ENCODE measurements at places on chromosomes 2 and 18.
A peak's percentile ranks its signal among the peaks of the same experiment; 100 is the strongest.

- DNase-seq = no peak
These were observed 24.7 kb downstream of the TLK1 start for GRCh38 chr2:171136024-171136423.

DNA sequence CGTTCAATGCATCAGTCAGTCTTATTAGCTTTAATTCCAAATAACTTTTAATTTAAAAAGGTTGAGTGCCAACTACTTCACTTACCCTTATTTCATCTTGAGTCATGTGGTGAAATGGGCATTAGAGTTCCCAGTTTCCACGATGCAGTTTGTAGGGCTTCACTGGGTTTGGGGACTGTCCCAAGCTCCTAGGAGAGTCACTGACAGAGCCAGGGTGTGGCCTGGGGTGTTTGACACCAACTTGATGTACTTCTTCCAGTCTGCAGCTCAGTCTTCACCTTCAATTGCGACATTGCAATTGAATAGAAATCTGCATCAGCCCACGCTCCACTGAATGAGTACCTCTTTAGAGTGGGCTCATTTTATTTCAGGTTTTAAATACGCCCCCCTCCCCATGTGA lies 165.3 kb downstream of the ARL4C start:
- no peak for DNase-seq

DNA sequence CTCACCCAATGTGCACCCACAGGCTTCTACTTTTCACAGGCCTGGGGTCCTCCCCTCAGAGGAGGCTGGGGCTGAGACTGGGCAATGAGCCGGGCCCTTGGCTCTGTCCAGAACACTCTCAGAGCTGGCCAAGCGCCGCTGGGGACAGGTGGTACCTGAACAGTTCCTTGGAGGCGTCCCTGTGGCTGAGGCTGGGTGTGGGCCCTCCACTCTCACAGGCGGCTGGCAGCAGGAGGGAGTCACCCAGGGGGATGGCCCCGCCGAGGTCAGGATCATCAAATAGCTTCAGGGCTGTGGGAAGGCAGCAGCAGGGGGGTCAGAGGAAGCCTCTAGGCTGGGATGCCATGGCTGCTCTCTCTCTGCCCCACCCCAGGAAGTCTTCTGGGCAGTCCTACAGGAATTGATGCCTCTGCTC lies 27.1 kb downstream of the HS1BP3 start:
- no peak for DNase-seq

DNA sequence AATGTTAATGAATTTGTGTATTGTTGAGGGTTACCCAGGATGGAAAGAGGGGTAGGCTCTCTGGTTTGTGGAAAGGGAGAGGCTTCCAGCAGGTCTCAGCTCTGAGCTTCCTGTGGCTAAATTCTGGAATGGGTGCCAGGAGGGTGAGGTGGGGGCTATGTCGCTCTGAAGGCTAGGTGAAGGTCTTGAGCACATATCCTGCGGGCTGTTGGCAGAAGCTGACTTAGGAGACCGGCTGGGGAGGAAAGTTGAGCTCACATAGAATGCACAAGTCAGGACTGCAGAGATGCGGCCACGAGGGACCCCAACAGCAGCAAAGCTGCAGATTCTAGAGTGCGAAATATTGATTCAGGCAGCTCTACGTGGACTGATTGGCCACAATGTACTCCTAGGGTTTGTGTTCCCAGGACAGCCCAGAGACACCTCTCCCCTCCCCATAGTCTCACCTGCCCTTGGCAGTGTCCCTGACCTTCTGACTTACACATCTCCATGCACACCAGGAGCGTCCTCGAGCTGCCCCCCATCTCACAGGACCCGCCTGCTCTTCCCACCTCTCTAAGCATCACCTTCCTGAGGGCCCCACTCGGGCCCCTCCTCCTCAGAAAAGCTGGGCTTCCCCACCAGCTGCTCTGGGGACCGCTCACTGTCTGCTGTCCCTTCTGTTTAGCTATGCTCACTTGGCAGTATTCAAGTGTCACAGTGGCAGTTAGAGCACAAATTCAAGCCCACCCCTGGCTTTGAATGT lies 72.6 kb downstream of the ALK start:
- DNase-seq = no peak

DNA sequence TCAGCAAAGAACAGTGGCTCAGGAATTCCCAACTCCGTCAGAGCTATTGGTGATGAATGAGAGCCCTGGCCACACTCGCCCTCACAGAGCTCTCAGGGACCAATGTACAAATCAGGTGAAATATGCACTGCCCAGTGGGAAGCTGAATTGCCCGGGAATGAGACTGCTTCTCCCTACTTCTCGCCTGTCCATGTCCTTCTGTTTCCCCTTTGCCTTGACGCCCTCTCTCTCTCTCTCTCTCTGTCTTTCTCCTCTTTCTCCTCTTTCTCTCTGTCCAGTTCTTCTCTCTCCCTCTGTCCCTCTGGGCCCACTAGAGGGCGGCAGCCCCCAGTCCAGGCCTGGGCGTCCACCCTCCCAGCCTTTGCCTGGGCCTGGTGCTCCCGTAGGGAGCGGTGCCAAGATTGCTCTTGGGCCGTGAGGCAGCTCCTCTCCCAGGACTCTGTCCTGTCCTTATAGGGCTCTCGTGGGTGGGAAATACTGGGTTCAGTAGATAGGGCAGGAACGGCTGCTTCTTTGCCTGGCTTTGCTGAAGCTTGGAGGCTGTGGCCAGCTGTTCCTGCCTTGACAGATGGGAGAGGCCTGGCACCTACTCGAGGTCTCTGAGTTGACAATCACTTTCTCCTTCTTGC lies 28.4 kb upstream of the PUM2 start:
- DNase-seq = peak; percentile 50

DNA sequence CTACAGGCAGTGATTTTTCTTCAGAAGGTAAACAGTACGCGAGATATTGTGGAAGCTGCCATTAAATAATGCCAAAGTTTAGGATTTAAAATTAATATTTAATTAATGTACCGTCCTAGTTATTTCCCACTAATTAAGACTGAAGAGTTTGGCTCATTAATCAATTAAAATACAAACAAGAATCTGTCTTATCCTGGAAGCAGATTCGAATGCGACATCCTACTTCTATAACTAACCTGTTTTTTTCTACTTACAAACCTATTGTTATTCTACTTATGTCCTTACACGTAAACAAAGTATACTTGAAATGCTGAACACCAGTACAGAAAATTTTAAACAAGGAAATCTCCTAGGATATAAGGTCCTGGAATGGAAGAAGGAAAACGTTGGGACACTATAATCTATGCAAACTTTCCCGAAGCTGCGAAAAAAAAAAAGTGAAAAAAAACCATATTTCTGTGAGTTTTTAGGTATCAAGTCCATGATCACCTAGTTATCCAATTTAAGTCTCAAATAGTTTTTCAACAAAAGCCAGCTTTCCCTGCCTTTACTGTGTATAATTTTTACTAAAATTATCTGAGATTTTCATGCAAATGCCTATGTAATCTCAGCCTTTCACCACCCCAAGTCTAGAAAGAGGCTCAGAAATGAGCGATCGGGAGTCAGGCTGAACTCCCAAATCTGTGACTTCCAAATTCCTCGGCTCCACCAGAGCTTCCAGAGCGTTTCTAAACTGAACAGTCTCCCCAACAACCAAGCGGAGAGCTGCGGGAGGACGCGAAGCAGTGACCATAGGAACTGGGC lies 1.2 kb upstream of the C2orf15 start:
- no peak for DNase-seq

- DNase-seq = no peak
These were observed 334.7 kb upstream of the SLC8A1 start for GRCh38 chr2:40786636-40787035.

DNA sequence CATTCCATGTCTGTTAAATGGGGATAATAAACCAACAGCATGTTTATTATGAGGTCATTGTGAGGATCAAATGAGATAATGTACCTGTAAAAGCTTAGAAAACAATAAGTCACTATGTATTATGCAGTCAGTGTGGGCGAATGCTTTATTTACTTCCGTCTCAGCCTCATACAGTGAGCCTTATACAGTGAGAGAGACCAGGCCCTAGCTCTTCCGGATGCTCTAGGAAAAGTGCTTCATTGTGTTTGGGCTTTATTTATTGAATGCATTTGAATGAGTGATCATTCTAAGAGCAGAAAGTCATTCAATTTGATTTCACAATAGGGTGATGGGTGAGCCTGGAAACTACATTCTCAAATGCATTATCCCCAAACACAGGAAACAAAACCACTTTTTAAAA lies 603.9 kb upstream of the FANCL start:
- no peak for DNase-seq

GRCh38 chr2:187415449-187415848 lies 32.6 kb downstream of the CALCRL start:
- DNase-seq = no peak

DNA sequence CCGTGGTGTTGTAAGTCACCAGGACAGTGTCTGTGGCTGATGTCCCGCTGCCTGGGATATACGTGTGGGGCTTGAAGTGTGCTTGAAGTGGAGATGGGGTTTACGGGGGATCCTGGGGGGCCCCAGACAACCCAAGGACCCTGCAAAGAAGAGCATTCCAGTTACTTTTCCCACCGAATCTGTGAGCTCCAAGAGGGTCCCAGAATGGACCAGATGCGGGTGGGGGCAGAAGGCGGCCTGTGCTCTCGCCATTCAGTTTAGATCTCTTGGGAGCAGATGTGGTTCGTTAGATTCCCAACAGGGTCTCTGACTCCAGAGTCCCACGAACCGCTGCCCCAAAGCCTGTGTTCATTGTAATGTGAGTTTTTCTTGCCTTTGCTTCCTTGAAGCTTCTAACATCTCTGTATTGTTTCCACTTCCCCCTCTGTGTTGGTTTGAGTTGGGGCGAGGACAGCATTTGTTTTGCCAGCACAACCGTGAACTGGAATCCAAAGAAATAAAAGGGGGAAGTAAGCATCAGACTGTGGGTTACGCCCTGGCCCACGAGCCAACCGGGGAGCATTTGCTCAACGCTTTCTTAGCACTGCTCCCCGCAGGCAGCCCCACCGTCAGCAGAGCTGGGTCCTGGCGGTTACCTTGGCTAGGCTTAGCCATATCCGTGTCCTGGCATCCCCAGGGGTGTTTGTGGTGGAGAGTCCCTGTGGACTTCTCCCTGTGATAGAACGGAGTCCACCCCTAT lies 92.1 kb downstream of the SH3BP4 start:
- no peak for DNase-seq

GRCh38 chr2:225173909-225174308 lies 131.6 kb upstream of the DOCK10 start:
- DNase-seq = peak; percentile 69

- no peak for DNase-seq
These were observed 46.6 kb upstream of the HNRNPA3 start for GRCh38 chr2:177165721-177166711.

DNA sequence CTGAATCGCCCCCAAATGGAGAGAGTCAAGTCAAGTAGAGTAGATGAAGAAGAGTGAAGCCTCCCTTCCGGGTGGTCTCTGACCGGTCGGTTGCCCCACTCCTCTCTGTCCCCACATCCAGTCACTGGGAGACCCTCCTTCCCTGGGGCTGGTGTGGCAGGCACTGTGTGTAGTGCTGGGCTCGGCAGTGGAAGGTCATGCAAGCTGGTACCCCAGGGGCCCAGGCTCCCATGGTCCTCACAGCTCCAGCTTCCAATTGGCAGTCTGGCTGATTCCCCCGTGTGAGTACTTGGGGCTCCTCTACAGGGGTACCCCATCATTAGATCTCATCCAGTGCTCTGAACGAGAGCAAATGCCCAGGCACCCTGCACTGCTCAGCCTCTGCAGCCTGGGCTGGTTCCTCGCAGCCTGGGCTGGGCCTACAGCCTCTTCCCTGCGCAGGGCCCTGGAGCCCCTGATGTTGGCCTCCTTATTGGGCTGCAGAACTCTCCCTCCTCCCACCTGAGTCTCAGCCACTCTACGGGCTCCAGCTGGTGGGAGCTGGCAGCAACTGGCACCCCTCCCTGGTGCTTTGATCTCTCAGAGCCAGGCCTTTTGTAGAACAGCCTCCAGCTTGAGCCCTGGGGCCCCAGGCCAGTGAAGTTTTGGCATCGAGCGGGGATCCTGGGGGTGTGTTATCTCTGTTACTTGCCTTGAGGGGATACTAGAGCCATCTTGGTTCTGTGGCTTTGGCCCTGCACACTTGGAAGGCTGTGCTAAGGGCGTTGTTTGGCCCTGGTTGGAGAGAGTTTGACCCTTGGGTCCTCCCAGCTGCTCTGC lies 187.8 kb upstream of the HDAC4 start:
- no peak for DNase-seq

- no peak for DNase-seq
These were observed 593 bp downstream of the ZNF514 start for GRCh38 chr2:95158891-95159619.

DNA sequence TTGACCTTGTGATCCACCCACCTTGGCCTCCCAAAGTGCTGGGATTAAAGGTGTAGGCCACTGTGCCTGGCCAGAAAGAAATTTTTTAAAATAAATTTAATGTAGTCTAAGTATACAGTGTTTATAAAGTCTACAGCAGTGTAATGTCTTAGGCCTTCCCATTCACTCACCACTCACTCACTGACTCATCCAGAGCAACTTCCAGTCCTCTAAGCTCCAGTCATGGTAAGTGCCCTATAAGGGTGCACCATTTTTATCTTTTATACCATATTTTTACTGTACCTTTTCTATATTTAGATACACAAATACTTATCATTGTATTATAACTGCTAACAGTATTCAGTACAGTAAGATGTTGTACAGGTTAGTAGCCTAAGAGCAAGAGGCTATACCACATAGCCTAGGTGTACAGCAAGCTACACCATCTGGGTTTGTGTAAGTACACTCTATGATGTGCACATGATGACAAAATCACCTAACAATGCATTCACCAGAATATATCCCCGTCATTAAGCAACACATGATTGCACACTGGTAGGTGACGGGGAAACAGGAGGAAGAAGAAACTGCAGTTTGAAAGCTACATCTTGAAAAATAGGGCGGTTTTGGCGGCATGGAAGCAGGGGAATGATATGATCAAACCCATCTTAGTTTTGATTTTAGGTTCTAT lies 105.1 kb upstream of the ITGB6 start:
- DNase-seq = no peak

GRCh38 chr2:115976916-115977315 lies 1534.5 kb downstream of the DPP10 start:
- DNase-seq = no peak

- DNase-seq = peak; percentile 98
These were observed 89.7 kb upstream of the YWHAQ start for GRCh38 chr2:9720352-9721093.

GRCh38 chr2:12156349-12156748 lies 409.9 kb downstream of the LPIN1 start:
- DNase-seq = no peak

DNA sequence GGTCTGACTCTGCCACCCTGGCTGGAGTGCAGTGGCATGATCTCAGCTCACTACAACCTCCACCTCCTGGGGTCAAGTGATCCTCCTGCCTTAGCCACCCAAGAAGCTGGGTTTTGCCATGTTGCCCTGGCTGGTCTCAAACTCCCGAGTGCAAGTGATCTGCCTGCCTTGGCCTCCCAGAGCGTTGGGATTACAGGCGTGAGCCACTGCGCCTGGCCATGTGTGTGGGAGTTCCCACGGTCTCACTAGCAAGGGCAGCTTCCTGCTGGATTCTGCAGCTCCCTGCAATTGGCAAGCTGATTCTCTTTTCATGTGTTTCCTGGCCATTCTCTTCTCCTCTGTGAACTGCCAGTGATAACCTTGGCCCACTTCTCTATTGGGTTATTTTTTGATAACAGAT lies 84.0 kb downstream of the USP40 start:
- DNase-seq = no peak

Data from NCI-H2171 (cell line).